ENCODE measurements at places on chromosomes 1 and 21.

- DNase-seq = no peak
Observed at GRCh38 chr21:43921571-43921978, 56.6 kb downstream of the AGPAT3 start.

- DNase-seq = no peak
Observed at GRCh38 chr1:9787702-9788101, 36.1 kb downstream of the CLSTN1 start.

GRCh38 chr1:4017636-4018365 lies 117.7 kb upstream of the C1orf174 start:
- DNase-seq = no peak

GRCh38 chr1:7300893-7301663 lies 470.0 kb upstream of the VAMP3 start:
- DNase-seq = no peak

- no peak for DNase-seq
Observed at GRCh38 chr1:108033550-108033951, 68.6 kb upstream of the VAV3 start.

DNA sequence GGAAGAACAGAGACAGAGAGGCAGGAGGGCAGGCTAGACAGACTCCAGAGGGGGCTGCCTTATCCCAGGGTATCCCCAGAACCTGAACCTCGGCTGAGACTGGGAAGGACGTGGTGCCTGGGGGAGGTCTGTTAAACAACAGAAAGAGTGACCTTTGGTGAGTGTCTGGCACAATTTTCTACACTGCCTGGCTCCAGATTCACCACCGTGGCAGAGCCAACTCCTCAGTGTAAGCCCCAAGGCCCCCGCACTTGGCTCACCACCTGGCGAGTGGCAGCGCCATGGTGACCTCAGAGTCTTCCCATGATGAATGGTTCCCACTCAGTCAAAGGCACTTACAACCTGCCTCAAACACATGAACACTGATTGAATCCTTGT lies 6.5 kb downstream of the RD3 start:
- no peak for DNase-seq

- no peak for DNase-seq
Observed at GRCh38 chr1:233655301-233655740, 41.4 kb downstream of the KCNK1 start.

GRCh38 chr1:47487850-47488450 lies 50.1 kb downstream of the FOXD2 start:
- DNase-seq = no peak

DNA sequence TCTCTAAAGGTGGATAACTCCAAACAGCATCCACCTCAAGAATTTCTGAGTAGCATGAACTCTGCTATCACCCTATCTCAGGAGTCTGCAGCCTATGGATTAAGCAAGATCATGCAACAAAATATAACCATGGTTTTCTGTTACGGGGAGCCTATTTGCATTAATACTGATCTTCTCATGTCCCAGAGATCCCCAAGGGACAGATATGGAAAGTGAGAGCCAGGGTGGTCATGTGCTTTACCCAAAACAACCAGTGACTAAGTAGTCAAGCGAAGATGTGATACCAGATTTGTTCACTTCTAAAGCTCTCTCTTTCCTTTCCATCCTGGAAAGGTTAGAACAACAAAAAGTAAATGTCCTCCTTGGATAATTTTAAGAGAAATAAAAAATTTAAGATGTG lies 125.1 kb downstream of the PRRX1 start:
- DNase-seq = no peak

DNA sequence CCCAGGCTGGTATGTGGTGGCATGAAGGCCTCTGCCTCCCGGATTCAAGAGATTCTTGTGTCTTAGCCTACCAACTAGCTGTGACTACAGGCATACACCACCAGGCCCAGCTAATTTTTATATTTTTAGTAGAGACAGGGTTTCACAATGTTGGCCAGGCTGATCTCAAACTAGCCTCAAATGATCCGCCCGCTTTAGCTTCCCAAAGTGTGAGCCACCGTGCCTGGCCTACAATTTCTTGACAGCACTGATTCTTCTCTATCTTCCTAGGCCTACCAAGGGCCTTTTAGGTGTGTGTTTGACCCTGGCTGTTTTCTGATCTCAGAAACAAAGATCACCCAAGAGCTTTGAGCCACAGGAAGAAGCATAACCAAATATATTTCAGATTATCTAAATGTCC lies 540.8 kb upstream of the ADAMTS5 start:
- DNase-seq = no peak

- DNase-seq = no peak
Observed at GRCh38 chr1:169201084-169201619, 94.7 kb downstream of the ATP1B1 start.

DNA sequence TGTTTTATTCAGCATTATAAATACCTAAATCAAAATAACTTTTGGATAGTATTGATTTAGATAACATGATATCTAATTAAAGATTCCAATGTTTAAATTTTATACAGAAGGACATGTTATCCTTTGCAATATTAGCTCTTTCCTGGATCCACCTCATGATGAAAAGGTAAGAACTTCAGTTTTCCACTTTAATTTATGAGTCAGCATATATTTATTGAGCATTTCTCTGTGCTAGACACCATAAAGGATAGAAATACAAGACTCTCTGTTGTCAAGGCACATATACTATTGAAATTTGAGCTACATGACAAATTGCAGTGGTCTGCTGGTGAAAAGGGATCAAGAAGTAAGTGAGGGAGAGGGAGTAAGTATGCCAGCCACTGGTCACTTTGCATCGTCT lies 68.1 kb upstream of the EXO1 start:
- DNase-seq = no peak

- no peak for DNase-seq
Observed at GRCh38 chr21:15121097-15121654, 56.4 kb upstream of the NRIP1 start.

GRCh38 chr1:26728645-26729044 lies 32.8 kb downstream of the ARID1A start:
- DNase-seq = no peak

GRCh38 chr1:164726235-164726634 lies 167.3 kb downstream of the PBX1 start:
- DNase-seq = no peak

DNA sequence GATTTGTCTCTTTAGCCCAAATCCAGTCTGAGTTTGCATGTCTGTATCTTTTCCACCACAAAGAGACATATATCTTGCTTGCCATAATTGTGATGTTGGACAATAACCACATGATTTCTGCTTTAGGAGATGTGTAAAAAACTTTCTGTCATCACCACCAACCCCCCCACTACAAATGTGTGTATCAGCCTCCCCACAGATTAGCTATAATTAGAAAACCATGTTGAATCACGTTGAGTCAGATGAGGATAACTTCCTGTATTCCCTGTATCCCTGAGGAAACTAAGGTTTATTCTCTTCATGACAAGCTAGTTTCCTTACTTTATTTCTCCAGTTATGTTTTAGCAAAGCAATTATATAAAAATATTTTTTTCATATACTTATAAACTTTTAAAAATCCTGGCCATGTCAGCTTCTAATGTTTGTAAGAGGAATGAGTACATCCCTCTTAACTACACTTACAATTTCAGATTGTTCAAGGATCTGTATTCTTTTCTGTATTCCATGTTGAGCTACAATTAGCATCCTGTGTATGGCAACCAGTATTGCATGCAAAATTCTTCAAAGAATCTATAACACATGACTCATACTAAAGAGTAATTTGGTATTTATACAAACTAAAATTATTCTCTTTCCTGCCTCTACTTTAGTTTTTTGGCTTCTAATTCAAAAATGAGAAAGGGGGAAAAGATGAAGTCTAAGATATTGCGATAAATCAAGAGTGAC lies 143.0 kb downstream of the FMN2 start:
- no peak for DNase-seq

DNA sequence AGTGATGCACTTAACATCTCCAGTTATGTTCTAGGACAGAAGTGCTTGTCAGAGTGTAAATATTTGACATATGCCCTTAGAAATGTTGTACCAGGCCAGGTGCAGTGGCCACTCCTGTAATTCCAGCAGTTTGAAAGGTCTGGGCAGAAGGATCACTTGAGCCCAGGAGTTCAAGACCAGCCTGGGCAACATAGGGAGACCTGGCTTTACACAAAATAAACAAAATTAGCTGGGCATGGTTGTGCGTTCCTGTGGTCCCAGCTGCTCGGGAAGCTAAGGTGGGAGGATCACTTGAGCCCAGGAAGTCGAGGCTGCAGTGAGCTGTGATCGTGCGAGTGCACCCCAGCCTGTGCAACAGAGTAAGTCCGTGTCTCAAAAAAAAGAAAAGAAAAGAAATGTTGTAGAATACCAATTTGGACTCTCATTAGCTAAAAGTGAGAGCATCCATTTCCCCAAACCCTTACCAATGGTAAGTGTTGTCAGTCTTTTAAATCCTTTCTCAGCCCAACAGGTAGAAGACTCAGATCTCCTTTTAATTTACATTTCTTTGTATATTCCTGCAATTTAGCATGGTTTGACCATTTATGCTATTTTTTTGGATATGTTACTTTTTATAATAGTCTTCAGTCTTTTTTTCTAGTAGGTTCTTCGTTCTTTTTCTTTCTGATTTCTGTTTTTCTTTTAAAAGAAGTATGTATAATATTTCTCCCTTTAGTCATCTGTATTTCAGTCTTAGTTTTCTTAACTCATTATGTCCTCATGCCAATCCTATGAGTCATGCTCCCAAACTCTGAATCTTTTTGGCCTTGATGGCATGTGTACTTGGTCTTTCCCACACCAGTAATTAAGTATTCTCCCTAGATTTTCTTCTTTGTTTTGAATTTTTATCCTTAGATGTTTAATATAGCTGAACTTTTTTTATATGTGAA lies 74.4 kb downstream of the CAMTA1 start:
- DNase-seq = no peak

- DNase-seq = no peak
Observed at GRCh38 chr1:92543131-92544055, 56.7 kb upstream of the GFI1 start.
